Activated naive CD4-positive, alpha-beta T cell (primary cell): ENCODE measurements at places on chromosomes 11 and 22.

DNA sequence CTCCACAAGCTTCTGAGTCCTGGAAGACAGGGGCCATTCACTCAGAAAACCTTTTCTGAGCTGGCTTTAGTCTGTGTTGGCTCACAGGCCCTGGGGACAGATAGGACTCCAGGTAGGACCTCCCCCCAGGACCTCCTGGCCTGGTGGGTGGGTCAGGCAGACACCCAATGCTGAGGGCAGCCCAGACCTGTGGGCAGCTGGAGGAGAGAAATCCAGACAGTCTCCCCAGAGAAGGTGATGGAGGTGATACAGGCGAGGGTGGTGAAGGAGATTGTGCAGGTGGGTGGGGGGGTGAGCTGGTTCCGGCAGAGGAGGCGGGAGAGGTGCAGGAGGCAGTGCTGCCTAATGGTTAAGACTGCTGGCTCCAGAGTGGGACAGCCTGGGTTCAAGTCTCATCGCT is 15.6 kb downstream of the LRRC32 start:
- no peak for DNase-seq

DNA sequence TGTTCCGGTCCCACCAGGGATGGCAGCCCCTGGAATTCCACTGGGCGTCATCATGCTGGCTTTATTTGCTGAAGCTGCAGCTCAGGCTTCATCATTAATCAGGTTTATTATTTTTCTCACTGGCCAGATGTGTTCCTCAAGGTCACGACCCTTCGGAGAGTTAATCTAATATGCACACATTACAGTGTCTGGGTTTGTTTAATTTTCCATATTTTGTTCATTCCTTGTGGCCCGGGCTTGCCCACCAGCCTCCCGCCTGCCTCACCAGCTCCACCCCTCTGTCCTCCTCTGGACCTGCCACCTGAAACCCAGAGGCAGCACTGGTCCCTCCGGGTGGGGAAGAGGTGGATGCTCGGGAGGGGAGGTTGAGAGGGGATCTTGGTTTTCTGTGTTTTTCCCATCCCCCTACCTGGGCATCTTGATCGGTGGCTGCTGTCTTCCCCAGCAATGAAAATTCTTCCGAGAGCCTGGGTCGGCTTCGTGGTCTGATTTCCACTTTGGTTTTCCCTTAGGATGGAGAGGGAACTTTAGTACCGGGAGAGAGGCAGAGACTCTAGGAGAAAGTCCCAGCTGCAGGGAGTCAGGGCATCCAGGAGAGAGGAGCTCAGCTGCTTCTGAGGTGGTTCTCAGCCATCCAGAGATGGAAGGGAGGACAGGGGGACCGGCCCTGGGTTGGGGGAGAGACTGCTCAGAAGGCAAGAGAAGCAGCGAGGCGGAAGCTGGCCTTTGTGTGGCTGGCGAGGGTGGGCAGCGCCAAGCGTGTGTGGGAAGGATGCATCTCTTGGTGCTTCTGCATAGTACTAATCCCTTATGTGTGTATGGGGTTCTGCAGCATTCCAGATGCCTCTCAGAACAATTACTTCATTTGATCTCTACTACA is 2.1 kb downstream of the GRIK4 start:
- DNase-seq: no peak

DNA sequence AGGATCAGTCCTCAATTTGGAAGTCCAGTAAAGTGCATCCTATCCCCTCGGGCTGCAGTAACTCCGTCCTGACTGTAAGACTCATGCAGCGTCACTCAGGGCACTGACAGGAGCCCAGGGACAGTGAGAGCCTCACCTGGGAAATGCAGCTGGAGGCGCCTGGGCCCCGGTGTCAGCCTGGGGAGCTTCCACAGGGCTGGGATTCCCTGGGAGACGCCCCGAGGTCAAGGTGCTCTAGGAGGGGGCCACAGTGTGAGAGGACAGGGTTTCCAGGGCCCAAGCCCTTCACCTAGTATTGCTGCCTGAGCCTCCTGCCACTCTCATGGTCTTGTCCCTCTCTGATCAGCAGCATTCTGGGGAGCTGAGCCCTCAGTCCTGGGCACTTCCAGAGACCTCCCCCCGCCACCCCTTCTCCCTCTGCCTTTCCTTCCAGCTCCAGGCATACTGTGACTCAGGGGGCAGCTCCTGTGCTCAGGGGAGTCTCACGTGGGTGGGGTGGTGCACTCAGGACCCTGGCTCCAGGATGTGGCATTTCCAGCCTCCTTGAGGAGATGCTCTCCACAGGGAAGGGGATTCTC is 99.1 kb upstream of the IGLL5 start:
- no peak for DNase-seq

- no peak for DNase-seq
Measured at GRCh38 chr11:44759743-44760476, 33.1 kb downstream of the TSPAN18 start.

- DNase-seq: no peak
Measured at GRCh38 chr11:127804747-127805400, 782.5 kb downstream of the ETS1 start.

DNA sequence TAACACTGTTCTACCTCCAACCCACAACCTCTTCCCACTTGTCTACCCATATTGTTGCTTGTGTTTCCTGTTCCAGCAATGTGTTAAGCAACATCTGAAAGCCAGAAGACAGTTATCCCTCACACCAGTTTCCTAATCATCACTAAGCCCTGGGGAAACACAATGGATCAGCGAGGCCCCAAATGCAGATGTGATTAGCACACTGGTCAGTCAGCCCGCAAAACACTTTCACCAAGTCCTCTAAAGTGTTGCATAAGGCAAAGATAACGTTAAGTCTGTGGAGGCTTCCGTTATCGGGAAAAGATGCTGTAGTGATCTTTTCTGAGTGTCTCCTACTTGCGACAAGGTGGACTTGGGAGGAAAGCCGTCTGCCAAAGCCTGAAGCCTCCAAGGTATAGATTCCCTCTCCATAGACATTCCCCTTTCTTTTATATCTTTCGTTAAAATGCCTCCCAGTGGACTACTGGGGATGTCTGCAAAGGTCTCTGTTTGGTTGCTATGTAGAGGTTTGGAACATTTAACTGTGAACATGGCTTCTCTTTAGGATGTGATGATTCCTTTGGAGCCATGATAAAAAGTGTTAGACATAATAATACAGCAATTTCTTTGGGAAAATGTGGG is at the start of gene MS4A3:
TSS of gene MS4A3 (plus strand) at position 317 of the 621 bp plus-strand sequence. CDS start 4,496 bp downstream, outside the sequence.
- DNase-seq: no peak

GRCh38 chr11:8937159-8937558 is 4.4 kb upstream of the C11orf16 start:
- no peak for DNase-seq

GRCh38 chr11:2477254-2477653 is 32.4 kb downstream of the KCNQ1 start:
- no peak for DNase-seq

- no peak for DNase-seq
Measured at GRCh38 chr11:14190992-14191778, 167.8 kb downstream of the RRAS2 start.

- no peak for DNase-seq
Measured at GRCh38 chr11:86918973-86919372, 36.2 kb downstream of the FZD4 start.

- no peak for DNase-seq
Measured at GRCh38 chr11:17443000-17443399, 33.6 kb downstream of the ABCC8 start.

- DNase-seq: no peak
Measured at GRCh38 chr11:80320765-80321164, 879.9 kb upstream of the TENM4 start.

GRCh38 chr11:69465236-69466000 is 16.0 kb upstream of the LINC01488 start:
- DNase-seq: no peak

- DNase-seq: no peak
Measured at GRCh38 chr11:122334546-122335339, 218.7 kb upstream of the BLID start.

- DNase-seq: no peak
Measured at GRCh38 chr11:30489511-30489910, 96.6 kb downstream of the MPPED2 start.

DNA sequence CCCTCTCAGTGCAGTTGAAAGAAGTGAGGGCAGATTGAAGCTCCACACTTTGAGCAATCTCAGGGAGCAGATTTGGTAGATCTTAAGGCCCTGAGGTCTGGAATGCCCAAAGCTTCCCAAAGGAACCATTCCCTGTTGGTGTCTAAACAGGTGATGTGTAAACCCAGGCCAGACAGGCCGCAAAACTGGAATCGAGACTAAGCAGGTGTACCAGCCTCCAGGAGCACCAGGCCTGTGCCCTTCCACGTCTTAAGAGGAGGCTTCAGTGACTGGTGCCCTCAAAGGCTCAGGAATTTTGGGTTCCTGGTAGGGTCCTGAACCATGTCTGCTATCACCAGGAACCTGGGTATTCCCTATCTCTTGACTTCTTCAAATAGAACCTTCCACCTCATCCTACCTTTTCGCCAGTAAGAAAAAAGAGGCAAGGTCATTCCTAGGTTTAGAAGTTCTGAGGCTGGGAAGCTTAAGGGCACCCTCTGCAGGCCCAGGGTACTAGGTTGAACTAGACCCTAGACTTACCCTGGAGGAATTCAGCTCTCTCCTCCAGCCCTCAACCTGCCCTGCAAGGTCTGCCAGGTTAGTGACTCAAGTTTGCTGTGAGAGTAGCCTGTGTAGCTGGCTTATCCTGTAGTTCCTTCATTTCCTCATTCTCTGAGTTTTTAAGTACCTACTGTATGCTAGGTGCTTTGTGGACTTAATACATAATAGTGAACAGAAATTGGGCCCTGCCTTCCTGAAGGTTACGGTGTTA is 100.0 kb upstream of the NNMT start:
- no peak for DNase-seq

DNA sequence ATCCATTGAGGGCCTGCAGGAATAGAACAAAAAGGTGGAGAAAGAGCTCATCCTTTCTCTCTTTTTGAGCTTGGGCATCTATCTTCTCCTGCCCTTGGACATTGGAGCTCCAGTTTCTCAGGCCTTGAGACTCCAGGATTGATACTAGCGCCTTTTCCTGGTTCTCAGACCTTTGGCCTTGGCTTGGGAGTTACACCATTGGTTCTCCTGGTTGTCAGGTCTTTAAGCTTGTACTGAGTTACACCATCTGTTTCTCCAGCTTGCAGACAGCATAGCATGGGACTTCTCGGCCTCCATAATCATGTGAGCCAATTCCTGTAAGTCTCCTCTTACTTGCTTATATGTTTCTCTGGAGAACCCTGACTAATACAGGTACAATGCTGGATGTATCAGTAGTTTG is 72.6 kb downstream of the GRK3 start:
- DNase-seq: no peak

DNA sequence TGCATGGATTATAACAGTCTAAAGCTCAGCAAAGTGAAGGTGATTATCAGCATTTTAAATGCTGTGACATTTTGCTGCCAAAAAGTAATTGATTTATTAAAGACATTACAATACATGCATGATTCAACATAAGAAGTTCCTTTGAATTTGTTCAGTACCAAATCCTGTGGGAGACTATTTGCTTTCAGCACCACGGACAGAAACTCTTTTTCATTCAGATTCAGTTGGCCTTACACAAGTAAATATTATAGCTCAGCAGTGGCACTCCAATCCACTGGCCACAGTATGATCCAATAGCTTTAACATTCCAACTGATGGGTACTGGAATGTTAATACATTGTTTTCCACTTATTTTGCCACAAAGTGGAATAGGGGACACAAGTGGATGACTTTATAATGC is 806.7 kb downstream of the NTM start:
- DNase-seq: no peak

DNA sequence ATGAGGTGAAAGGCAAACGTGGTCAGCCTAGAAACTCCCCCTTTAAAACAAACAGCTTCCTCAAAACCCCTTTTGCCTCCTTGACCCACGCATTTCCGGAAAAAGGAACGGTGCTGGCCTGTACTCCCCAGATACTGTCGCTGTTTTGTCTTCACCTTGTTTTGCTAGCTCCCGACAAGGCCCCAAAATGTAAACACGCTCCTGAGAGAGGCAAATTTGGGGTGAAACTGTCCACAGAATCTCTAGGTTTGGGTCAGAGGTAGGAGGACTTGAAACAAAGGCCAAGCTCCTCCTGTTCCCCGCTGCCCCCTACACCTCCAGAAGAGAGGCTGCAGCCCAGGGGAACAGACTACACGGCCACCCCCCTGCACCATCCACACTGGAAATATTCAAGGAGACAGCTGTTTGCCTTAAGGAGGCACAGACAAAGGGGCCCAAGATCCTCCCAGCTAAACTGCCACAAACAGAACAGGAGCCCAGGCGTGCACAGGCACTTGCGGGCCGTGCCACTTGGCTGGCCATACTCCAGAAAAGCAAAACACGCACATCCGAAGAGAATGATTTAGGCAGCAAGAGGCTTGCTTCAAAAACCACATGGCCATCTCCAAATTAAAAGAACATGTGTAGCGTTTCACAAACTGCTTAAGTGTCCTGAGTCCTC is 160.5 kb upstream of the GRK3 start:
- no peak for DNase-seq

GRCh38 chr11:28659716-28660348 is 551.6 kb downstream of the METTL15 start:
- DNase-seq: no peak

- DNase-seq: no peak
Measured at GRCh38 chr22:43529934-43530333, 118.1 kb downstream of the MPPED1 start.

GRCh38 chr11:75790986-75791385 is 22.4 kb downstream of the DGAT2 start:
- DNase-seq: no peak

DNA sequence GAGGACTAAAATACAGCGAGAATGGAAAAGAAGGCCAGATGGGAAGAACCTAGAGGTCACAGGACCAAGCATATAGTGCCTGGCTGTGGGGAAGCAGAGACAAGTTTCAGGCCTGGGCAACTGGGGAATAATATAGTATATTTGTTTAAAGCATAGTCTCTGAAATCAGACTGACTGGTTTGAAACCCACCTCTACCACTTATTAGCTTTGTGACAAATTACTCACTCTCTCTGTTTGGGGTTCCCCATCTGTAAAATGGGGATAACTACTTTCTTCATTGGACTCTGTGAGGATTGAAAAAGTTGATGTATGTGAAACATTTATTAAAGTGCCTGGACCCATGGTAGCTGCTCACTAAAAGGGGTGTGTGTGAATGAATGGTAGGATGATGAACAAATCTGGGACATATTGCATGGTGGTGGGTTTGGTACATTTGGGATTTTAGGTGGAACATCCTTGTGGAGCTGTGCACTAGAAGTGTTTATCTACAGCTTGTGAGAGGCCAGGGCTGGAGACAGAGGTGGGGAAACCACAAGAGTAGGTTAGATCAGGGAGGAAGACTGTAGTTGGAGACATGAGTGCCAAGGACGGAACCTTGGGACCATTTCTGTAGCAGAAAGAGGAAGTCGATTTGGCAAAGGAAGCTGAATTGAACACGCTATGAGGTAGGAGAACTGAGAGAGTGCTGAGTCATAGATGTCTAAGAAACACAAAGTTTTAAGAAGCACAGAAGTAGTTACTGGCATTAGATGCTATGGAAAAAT is 52.6 kb downstream of the SWAP70 start:
- no peak for DNase-seq
